ENCODE measurements at places on chromosomes 3 and 15.

DNA sequence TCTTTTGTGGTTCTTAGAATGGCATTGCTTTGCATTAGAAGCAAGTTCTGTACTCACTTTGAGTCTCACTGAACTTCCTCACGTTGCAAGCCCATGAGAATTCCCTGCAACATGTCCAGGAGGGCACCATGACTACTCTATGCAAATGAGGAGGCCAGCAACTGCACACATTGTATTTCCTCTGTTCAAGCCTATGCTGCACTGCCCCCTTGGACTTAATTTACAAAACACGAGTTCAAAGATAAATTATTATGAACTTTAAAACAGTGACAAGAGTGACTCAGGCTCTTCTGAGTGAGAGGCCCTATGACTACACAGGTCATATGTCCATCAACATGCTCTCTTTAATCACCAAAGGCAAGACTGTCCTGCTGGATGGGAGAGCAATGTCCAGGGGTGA is 484.2 kb upstream of the ATP11B start:
- DNase-seq, result no peak

GRCh38 chr15:42107473-42107872 is 13.1 kb upstream of the PLA2G4D start:
- DNase-seq, result no peak

GRCh38 chr3:76025561-76025960 is 240.2 kb upstream of the ZNF717 start:
- peak; percentile 52 for DNase-seq

DNA sequence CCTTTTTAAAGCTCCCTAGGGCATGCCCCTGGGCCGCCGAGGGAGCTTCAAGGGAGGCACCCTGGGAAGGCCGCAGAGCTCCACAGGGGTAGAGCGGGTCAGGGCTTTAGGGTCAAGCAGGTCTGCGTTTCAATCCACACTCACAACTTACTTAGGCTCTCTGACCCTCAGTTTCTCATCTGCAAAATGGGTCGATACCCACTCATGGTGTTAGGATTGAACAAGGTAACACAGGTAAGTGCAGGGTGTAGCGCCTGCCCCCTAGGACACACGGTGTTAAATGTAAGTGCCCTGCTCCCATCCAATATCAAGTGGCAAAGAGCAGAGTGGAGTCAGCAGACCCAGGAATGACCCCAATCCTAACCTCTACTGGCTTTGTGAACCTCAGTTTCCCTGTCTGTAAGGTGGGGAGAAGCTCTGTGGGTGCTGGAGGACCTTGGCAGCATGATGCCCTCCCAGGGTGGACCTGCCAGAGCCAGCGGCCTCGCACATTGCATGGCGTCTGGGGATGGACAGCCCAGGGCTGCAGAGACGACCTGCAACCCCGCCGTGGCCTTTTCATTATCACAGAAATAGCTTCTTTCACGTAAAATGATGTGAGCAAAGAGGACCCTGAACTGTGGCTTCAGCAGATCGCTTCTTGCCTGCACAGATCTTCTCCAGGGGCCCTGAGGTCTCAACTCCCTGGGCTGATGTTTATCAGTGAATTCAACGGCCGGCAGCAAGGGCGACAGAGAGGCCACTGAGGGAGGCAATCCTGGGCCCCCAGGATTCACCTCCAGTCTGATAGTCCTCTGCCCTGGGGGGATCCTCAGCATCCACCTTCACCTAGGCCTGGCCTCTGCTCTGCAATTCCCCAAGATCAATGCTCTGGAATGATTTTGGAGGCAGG is 138.5 kb downstream of the CHSY1 start:
- no peak for DNase-seq

- no peak for DNase-seq
Measured at GRCh38 chr15:65993236-65993635, 123.9 kb downstream of the RAB11A start.

DNA sequence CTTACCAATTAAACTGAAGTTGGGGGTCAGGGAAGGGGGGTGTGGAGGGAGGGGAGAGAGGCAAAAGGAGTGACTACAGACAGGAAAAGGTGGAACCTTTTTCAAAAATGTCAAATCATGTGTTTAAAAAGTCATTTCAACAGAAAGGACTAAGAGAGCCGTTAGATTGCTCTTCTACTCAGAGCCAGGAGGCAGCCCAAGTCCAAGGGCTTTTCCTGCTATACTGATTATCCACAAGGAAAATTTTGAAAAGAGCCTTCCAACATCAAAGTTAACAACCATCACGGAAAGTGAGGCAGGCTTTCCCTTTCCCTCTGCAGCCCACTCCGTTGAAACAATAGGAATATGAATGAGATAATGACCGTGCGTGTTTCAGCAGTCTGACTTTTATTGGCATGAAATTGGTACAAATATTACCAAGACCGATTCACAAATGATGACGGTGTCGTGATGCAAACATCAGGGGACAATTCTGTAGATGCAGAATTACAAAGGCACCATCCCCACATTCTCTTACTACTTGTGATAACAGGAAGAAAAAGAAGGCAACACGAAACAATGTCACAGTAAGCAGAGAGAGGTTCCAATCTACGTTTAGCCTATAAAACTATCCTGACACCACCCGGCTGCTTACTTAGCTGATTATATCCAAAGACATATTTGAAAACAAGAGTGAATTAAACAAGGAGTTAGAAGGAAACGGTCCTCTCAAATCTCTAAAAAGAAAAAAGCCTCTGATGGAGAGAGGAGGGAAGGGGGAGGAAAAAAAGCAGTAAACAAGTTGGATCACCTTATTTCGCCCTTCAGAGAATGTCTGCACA is 453.7 kb downstream of the FOXP1 start:
- peak; percentile 70 for DNase-seq

DNA sequence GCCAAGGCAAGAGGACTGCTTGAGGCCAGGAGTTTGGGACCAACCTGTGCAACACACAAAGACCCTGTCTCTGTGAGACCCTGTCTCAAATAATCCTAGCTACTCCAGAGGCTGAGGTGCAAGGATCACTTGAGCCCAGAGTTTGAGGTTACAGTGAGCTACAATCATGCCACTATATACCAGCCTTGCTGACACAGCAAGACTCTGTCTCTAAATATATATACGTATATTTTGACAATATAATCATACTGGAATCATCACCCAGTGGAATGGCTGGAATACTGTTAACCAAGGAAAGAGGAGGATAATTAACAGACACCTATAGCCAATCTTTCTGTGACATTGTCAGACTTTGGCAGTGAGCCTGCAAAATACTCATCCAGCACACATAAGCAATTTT is 9.0 kb upstream of the MAP1A start:
- DNase-seq, result no peak

DNA sequence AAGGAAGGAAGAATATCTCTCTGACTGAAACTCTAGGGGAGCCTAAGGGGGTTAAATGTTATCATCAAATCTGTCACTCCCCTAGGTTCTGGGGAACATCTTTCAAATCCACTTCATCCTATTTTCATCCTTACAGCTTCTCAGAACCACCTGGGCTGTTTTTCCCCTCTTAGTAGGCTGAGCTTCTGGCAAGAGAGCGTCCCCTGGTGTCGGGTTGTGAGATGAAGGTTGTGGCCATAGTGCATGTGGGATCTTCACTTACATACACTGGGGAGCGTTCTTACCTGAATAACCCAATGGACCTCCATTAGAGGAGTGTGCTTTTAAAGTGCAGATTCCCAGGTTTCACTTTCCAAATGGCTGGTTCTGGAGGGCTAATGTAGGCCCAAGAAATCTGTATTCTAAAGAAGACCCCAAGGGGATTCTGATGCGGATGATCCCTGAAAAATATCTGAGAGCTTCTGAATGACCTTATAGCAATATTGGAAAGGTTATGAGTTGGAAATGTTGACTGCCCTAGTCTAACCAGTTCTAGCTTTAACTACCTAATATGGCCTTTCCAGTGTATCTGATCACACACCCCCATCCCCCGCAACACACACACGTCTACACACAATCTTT is 663.7 kb downstream of the AGBL1 start:
- no peak for DNase-seq

DNA sequence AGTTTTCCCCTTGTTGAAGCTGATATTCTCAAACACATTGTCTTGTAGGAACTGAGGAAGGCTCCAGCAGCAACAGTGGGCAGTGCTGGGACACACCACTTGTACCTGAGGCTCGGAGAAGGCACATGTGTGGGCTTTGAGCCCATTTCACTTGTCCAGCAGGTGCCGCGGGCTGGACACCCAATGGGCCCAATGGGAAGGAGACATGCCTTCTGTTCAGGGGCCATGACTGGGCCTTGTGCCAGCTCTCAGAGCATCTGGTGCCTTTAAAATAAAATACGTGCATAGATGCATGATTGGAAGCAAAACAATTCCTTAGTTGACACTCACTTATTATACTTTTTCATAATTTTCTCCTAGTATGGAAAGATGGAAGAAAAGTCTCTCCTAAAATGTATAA is 334.2 kb downstream of the KLF13 start:
- no peak for DNase-seq

GRCh38 chr15:88718731-88719130 is 79.9 kb downstream of the ISG20 start:
- no peak for DNase-seq

GRCh38 chr3:196789885-196790359 is 50.3 kb downstream of the PAK2 start:
- no peak for DNase-seq

DNA sequence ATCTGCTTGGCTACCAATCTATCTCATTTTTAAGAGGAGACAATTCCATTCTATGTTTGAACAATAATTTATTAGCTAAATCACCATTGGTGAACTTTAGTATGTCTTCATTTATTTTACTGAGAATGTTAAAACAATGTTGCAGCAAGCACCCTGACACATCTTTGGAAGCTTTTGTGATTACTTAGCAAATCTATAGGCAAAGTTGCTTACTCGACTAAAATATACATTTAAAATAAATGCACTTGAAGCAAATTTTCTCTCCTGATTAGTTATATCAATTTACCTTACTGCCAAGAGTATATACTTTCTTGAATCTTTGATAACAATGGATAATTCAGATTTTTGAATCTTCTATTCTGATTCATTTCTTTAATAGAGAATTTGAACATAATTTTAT is 29.8 kb upstream of the PLSCR1 start:
- DNase-seq, result no peak

GRCh38 chr15:80289528-80290495 is 37.8 kb upstream of the CTXND1 start:
- DNase-seq, result no peak

GRCh38 chr3:299590-300301 is 103.2 kb downstream of the CHL1 start:
- no peak for DNase-seq

GRCh38 chr15:94293411-94294402 is 62.3 kb downstream of the MCTP2 start:
- DNase-seq, result no peak

- peak; percentile 5 for DNase-seq
Measured at GRCh38 chr3:121152573-121152972, 244.6 kb downstream of the STXBP5L start.

DNA sequence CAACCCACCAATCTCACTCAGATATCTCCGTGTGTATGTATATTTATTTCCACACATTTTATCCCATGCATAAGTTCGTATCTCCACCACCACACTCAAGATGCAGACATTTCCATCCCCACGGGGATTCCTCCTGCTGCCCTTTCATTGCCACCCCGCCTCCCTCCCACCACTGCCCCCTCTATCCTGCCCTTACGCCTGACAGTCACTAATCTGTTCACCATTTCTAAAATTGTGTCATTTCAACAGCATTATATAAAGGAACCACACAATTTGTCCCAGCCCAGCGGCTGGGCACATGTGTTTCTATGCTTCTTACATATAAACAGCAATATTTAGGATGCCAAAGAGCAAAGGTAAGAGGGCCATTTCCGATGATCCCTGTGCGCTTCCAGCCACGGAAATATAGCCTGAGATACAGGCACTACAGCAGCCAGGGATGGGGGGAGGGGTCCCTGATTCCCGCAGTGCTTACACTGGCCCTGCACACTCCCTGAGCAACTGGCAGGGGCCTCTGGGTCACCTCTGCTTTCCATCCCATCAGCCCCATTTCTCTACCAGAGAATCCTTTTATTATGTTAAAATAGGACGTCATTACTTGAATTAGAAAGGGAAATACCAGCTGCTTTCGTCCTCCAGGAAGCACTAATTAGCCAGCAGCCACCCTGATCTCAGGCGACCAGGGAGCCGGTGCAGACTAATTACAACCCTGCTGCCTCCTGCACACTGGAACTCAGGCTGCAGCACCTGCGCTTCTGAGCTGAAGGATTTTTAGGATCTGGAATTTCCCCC is 372.0 kb upstream of the ATP10A start:
- no peak for DNase-seq

- no peak for DNase-seq
Measured at GRCh38 chr3:155815030-155815545, 9.0 kb upstream of the C3orf33 start.

GRCh38 chr3:172953571-172953970 is 187.5 kb downstream of the SPATA16 start:
- DNase-seq, result no peak

GRCh38 chr3:45442679-45443253 is 54.4 kb downstream of the LARS2 start:
- no peak for DNase-seq

- peak; percentile 69 for DNase-seq
Measured at GRCh38 chr3:112770032-112770626, 76.5 kb downstream of the CD200R1L start.

GRCh38 chr3:111542611-111543300 is 759 bp downstream of the CD96 start:
- no peak for DNase-seq

DNA sequence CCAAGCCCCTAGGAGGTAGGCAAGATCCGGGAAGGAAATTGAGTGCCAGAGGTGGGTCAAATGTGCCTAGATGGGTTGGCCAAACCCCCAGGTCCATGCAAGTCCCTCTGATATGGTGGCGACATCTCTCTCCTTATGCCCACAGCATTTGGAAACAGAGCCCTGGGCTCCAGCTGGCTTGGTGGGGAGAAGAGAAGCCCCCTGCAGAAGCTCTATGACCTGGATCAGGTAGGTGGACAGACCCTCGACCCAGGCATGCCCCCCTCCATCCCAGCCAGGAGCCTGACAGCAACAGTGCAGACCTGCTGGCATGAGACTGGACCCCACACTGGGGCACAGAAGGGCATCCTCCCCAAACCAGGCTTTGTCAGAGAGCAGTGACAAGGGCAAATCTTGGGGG is 12.2 kb downstream of the CHST13 start:
- no peak for DNase-seq

GRCh38 chr3:49872801-49873281 is 3.1 kb upstream of the CAMKV start:
- no peak for DNase-seq

DNA sequence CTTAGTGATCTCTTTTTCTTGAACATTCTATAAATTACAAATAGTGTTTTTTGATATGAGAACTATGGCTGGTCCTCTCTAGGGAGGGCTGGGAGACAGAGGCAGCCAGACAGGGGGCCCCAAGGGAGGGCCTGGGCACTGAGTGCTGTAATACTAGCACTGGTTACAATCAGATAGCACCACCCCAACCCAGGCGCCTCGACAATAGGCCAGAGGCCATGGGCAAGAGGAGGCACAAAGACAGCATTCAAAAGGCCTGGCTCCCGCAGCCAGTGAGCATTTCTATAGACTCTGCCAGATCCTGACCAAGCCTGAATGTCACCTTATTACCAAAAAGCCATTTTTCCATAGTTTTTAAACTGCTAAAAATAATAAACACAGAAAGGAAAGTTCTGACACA is 158.5 kb downstream of the THRB start:
- DNase-seq, result no peak

GRCh38 chr3:72032441-72033135 is 247.6 kb upstream of the PROK2 start:
- DNase-seq, result no peak

GRCh38 chr3:175659670-175660350 is 800.7 kb downstream of the NAALADL2 start:
- no peak for DNase-seq

GRCh38 chr3:31106204-31106603 is 211.7 kb upstream of the GADL1 start:
- peak; percentile 75 for DNase-seq

Measured in choroid plexus epithelial cell (primary cell).